ENCODE measurements at places on chromosomes 12 and 14.

GRCh38 chr14:95674613-95675012 lies 11.6 kb upstream of the TCL1B start:
- DNase-seq: no peak

DNA sequence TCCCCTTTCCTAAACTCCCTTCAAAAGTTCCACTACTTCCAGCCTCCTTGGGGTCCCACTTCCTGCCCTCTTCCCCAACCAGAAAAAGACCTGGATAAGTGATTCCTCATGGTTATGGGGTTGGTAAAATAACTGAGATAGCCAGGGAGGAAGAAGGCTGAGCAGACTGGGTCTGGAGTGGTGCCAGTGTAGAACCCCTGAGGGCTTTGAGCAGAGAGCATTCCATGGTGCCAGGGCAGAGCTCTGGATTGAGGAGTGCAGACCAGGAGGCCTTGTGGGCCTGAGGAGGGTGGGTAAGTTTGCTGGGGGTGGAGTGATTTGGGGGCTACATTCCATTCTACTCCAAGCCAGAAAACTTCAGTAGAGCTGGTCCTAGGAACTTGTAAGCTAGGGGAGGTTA lies 9.5 kb upstream of the CISTR start:
- DNase-seq: no peak

- DNase-seq: no peak
These were observed 17.6 kb downstream of the SLC38A6 start for GRCh38 chr14:60998617-60999016.

GRCh38 chr12:29207120-29207519 lies 58.0 kb downstream of the FAR2 start:
- DNase-seq: no peak

- DNase-seq: no peak
These were observed 16.4 kb downstream of the HNF1A start for GRCh38 chr12:120994589-120995337.

GRCh38 chr12:76863837-76864236 lies 15.0 kb downstream of the CSRP2 start:
- no peak for DNase-seq

DNA sequence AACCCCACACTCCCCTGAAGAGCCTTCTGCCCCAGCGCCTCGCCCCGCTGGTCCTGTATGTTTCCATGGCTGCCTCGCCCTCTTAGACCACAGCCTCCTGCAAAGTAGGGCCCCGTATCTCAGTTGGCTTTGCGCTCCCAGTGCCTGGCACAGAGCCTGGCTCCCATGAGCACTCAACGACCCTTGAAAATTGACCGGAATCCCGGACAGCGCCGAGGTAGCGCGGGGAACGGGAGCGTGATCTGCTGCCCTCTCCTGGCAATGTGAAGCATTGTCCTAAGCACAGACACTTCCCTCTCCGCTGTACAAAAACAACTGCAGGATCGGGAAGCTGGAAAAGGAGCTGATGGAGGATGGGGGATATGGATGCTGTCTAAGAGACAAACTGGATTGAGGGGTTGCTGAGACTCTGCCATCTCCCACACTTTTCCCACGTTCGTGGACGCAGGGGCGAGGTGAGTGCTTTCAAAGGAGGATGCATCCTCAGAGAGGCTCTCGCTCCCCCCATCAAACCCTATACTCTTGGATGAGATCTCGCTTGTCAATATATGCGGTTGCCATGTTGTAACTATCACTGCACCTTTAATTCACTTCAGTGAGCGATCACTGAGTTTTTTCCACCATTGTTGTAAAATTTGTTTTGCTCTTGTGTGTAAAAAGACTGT lies 10.7 kb upstream of the FKBP4 start:
- no peak for DNase-seq

GRCh38 chr14:67410313-67410712 lies 1.7 kb downstream of the PLEK2 start:
- DNase-seq: no peak

- DNase-seq: no peak
These were observed 27.7 kb downstream of the DUSP16 start for GRCh38 chr12:12534975-12535374.

GRCh38 chr12:64029013-64029857 lies 184.7 kb downstream of the SRGAP1 start:
- DNase-seq: no peak

- no peak for DNase-seq
These were observed 38.0 kb upstream of the CPM start for GRCh38 chr12:68970951-68971350.

GRCh38 chr14:101119830-101120571 lies 216.5 kb upstream of the RTL1 start:
- DNase-seq: no peak

DNA sequence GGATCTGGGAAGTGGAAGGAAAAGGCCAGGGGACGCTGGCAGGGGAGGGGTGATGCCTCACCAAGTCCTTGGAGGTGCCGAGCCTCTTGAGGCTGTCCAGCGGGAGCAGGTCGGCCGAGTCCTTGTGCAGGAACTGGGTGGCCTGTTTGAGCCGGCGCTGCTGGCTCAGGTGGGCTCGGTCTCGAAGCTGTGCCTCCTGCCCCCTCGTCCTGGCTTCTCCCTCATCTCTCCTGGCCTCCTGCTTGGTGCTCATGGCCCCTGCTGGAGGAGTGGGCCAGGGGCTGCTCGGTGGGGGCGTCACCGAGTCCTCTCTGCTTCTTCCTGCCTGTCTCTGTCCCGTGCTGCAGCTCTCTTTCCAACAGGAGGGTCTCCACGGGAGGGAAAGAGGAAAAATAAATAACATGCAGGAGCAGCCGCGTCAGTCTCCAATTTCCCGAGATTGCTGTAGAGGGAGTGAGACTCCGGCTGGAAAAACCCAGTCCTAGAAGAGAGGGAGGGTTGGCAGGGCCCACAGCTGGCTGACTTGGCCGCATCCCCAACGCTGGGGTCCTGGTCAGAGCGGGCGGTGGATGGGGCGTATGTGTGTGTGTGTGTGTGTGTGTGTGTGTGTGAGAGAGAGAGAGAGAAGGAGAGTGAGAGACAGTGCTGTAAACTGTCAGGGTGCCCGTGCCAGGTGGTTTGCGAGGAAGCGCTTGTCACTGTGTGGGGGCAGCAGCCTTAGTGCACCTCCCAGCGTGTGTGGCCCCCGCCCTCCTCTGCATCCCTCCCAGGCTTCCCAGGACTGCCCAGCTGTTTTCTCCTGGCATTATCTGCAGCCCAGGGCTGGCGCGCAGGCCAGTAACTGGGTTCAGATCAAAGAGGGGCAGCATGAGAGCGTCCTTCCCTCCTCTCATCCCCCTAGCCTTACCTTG lies at the start of gene NRIP2:
NRIP2 (minus strand) TSS at position 455 of the 911 bp plus-strand sequence; CDS start at position 403, 52 bp downstream.
- no peak for DNase-seq

DNA sequence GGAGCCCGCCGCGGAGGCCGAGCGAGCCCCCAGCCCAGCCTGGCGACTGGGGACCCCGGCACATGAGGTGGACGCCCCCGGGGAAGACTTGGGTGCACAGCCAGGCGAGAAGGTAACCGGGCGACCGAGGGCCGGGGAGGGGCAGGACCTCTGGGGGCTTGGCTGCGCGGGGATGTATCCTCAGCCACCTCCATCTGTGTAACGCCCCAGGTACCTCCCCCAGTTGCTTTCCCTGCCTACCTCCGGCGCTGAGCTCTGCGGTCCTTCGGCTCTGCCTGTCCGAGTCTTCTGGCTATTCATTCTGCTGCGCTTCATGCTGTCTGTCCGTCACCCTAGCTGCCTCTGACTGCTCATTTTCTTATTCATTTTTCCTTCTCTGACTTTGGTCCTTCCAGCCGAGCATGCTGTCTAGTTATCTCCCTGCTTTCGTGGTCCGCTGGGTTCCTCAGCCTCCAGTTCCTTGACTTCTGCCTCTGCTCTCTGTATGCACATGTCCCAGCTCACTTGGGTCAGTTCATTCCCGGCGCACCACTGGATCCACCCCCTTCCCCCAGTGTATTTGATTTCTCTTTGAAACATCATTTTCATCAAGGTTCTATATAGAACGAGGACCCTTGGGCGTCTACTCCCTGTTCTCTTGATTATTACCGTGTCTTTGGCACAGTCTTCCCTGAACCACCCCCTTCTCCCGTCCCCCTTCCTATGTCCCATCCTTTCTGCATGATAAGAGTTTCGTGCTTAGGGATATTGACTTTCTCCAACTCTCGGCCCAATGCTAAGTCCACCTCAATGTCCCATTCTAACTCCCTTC lies 612 bp downstream of the PHC1 start:
- peak; percentile 37 for DNase-seq

DNA sequence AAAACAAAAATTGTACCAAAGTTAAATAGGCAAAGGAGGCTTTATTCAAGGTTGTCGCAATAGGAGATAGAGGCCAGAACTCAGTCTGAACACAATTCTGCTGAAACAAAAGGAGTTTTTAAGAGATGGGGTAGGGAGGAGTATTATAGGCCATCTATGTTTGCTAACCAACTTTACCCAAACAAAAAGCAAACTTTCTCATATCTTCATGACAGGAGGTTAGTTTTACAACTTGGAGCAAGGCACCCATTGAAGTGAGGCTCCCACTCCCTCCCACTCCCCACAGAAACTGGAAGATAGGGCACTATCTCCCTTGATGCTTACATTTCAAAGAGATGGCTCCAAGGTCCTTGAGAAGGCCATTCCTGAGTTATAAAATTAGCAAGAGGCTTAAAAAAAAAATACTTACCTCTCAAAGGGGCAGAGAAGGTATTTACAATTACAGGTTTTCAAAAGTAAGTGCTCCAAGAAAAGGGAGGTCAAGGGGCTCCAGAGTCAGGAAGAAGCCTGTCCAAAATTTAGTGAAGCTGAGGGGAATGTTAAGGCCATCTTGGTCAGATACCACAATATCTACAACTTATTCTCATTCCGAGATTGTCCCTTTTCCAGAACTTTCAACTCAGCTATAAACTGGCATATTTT lies 84.4 kb upstream of the DHRS4 start:
- DNase-seq: no peak

DNA sequence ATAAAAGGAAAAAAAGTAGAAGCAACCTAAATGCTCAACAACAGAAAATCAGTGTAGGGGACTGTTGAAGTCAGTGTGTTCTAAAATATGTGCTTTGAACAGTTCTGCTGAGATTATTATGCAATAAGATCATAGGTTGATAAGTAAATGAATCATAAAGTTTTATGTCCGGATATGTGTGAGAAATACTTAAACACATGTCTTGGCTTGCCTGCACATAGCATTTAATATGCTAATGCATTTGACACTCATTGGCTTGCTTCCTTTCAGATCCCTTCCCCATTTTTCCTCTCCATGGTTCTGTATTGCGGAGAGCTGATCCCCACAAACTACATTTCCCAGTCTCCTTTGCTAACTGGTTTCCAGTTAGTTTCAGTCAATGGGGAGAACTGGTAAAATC lies 573.8 kb upstream of the TBX3 start:
- DNase-seq: no peak

DNA sequence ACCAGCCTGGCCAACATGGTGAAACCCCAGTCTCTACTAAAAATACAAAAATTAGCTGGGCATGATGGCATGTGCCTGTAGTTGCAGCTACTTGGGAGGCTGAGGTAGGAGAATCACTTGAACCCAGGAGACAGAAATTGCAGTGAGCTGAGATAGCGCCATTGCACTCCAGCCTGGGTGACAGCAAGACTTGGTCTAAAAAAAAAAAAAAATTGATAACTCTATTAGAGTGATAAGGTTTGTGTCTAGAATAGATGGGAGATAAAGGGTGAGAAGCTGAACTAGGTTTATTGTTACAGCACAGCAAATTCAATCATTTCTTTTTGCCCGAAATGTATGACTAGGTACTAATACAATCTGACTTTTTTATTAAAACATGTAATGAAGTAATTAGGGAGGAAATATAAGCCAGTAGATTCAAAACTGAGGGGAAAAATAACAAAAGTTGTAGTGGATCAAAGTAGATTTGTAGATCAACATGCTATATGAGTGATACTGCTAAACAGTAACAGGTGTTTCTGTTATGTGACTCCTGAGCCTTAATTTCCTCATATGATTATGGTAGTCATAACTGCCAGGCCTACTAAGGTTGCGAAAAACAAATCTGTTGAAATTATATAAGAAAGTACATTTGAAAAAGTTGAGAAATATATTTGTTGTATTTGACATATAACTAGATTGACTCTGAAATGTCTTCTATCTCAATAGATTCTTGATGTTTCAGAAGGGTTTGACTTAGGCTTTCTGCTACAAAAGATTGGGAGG lies 83.6 kb downstream of the WNK1 start:
- DNase-seq: no peak

DNA sequence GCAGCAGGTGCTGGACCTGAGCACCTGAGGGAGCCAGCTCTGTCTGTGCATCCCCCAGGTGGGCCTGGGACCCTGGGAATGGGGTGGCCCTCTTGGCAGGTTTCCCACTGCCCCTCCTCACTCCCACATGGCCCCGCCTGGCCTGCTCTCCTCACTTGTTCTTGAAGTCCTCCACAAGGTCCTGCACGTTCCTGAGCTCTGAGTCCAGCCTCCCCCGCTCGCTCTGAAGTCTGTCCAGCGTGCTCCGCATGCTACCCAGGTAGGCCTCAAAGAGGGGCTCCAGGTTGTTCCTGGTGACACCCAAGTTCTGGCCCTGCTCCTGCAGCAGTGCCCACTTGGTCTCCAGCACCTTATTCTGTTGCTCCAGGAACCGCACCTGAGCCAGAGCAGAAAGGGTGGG lies 2.9 kb downstream of the KRT79 start:
- DNase-seq: no peak

GRCh38 chr12:58412461-58413060 lies 471.2 kb downstream of the ATP23 start:
- DNase-seq: no peak

- DNase-seq: no peak
These were observed 88.8 kb downstream of the ATXN7L3B start for GRCh38 chr12:74626397-74626796.

GRCh38 chr14:61690982-61691381 lies 4.3 kb upstream of the HIF1A start:
- no peak for DNase-seq

- no peak for DNase-seq
These were observed 54.4 kb upstream of the RFLNA start for GRCh38 chr12:124240493-124240892.

GRCh38 chr14:70599345-70599744 lies 1.1 kb downstream of the MED6 start:
- no peak for DNase-seq

DNA sequence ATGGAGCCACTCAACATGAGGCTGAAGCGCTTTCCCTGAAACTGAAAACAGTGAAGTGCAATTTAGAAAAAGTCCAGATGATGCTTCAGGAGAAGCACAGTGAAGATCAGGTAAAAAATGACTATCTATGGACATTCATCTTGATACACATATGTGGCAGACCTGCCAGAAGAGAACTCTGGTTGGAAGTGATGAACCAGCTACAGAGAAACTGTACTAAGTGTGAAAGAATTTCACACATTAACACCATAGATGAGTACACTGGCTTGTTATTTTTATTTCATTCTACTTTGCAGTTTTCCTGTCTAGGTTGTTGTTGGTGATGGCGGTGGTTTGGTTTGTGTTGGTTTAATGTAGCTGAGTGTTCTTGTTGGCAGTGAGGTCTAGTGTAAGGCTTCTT lies 174.7 kb downstream of the ESR2 start:
- DNase-seq: no peak

All from stimulated activated CD8-positive, alpha-beta memory T cell treated with anti-CD3 and anti-CD28 coated beads, Interleukin-2, amount 100 ng/mL, for 1 hour (primary cell).